Stimulated activated CD8-positive, alpha-beta memory T cell treated with anti-CD3 and anti-CD28 coated beads, Interleukin-2, amount 100 ng/mL, for 1 hour (primary cell): ENCODE measurements at places on chromosomes 4 and X.

- no peak for DNase-seq
These were observed 92.2 kb downstream of the MID1IP1 start for GRCh38 chrX:38893441-38893840.

DNA sequence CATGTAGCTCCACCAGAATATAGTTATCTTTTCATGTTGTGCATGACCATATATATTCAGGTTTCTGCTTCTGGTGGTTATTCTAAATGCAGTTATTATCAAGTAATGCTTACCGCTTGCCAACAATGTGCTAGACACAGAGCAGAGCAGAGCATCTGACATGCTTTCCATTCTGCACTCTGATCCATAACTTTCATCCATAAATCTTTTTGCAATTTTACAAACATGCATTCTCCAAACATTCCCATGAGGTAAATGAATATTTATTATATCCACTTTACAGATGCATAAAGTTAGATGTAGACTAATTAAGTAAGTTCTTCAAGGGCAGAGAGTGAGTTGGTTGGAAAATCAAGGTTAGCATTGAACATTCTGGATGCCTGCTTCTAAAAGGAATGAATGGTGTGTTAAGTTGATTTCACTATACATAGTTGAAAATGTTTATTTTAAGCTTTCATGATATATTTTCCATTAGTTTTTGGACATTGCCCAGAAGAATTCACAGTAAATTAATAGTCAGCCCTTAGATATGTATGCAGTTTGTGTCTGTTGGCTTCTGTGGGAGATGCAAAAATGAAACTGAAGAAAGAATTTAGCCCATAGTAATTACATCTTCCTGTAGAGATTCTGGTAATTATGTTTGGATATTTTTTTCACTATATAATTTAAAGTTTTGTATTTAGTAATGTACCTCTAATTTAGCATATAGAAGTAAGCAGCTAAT, 867.8 kb downstream of the CCSER1 start:
- DNase-seq: no peak

- no peak for DNase-seq
These were observed 31.1 kb upstream of the WDR17 start for GRCh38 chr4:176034499-176034898.

DNA sequence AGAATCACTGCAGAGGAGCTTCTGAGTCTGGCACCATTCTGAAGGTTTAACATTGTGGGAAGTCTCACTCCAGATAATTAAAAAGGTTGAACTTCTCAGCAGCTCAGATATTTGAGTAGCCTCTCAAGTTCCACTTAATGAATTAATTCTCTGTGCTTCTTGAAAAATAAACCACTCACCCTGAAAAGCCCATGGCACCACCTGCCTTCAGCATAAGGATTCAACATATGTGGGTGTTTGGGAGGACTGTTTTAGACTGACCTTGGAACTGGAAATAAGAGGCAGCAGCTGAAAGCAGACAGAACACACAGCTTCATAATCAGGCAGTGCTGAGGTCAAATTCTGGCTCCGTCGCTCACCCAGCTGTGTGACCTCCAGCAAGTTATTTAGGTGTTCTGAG, 100.6 kb downstream of the KCNIP4 start:
- no peak for DNase-seq

DNA sequence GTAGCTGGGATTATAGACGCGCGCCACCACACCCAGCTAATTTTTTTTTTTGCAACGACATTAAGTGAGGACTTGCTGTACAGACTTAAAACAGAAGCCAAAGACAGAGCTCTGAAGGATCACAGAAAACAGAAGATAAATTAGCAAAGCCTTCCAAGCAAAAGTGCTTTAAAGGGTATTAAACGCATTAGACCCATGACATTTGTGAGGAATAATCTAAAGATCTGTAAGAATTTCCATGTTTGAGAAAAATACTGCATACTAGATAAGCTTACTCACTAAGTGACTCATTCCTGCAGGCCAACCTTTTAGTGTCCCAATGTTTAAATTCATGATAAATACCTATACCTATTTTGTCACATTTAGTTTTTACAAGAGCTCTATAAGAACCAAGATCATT, 27.4 kb downstream of the SMARCA1 start:
- no peak for DNase-seq

GRCh38 chrX:34656842-34657725, at the start of gene TMEM47:
TSS of gene TMEM47 (minus strand) at chrX:34657285. CDS start at chrX:34657029, 256 bp downstream.
- no peak for DNase-seq
